ENCODE measurements at places on chromosomes 1 and 21.

GRCh38 chr1:210938416-210938925, 195.5 kb downstream of the KCNH1 start:
- no peak for DNase-seq

- no peak for DNase-seq
These were observed 10.0 kb downstream of the GDAP2 start for GRCh38 chr1:117919376-117919775.

DNA sequence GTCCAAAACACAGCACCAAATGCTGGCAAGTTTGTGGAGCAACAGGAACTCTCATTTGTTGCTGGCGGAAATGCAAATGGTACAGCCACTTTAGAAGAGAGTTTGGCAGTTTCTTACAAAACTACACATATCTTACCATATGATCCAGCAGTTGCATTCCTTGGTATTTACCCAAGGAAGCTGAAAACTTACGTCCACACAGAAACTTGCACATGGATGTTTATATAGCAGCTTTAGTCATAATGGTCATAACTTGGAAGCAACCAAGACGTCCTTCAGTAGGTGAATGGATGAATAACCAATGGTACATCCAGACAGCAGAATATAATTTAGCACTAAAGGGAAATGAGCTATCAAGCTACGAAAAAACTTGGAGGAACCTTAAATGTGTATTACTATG, 66.4 kb downstream of the MARK1 start:
- DNase-seq: no peak

GRCh38 chr21:41374177-41374712, 12.4 kb downstream of the MX2 start:
- DNase-seq: no peak

DNA sequence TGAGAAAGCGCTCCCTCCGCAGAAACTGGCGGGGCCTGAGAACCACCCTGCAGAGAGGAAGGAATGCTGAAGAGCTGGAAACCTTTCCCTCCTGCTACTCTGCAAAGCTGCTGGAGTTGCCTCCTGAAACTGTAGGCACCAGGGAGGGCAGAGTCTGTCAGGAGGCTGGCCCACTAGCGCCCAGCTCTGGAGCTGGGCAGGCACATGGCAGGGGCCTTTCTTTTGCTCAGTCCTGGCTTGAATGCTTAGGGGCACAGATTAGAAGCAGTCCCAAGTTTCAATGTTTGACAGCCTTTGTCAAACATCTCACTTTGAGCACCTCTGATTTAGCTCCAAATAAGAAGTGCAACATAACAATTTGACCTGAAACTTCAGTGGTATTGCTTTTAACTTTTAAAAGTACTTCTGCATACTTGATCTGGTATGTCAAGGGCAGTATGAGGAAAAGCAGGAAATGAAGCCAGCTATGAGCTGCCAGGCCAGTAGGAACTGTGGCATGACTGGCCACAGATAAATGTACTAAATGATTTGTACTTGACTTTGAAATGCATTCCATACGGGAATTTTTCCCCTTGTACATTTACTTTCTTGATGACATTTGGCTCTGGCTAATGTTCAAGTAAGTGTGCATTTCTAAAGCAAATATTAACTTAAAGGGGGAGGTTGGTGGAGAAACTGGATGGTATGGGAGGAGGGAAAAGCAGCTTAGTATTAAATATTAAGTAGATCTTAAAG, 7.2 kb downstream of the C1orf116 start:
- no peak for DNase-seq

GRCh38 chr1:40232444-40232843, 15.3 kb upstream of the TMCO2 start:
- DNase-seq: no peak

DNA sequence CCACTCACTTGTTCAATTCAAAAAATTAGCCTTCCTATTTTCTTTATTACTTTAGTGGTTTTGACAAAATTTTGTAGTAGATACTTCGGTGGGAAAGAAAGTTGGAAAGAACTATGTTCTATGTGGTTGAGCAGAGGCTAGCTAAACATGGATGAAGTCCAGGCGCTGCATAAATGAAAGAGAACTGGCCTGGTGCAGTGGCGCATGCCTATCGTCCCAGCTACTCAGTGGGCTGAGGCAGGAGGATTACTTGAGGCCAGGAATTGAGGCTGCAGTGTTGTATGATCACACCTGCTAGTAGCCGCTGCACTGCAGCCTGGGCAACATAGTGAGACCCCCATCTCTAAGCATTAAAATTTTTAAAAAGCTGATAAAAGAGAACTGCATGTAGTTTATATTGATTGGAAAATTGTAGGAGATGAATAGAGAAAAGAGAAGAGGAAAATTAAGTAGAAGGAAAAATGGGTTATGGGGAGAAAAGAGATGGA, 21.0 kb downstream of the IFNAR1 start:
- DNase-seq: no peak

DNA sequence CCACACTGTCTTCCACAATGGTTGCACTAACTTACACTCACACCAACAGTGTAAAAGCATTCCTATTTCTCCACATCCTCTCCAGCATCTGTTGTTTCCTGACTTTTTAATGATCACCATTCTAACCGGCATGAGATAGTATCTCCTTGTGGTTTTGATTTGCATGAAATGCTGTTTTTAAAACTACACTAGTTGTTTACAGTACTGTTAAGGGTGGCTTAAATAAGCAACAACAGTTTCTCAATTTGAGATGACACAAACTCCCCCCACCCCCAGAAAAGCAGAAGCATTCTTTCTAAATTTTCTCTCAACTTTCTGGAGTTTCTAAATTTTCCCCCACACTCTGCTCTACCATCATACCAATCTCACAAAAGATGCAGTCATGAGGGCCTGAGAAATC, 7.1 kb upstream of the SLAMF7 start:
- no peak for DNase-seq

- DNase-seq: no peak
These were observed 206.5 kb downstream of the RWDD3 start for GRCh38 chr1:95440511-95440910.

DNA sequence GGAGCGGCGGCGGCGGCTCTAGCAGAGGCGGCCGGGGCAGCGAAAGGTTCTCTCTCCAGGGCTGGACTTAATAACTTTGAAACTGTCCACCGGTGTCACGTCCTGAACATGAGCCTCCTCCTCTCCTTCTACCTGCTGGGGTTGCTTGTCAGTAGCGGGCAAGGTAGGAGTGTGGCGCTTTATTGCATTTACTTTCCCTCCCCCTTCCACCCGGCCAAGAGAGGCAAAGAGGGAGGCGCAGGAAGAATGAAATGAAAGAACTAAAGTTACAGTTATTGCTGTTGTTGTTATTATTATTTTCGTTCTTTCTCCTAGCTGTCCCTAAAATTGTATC, 214 bp downstream of the NCAM2 start:
- DNase-seq: no peak

- DNase-seq: peak; percentile 20
These were observed 27.5 kb downstream of the TRIM45 start for GRCh38 chr1:117093870-117094621.

- no peak for DNase-seq
These were observed 26.4 kb downstream of the HSPG2 start for GRCh38 chr1:21910558-21911204.

DNA sequence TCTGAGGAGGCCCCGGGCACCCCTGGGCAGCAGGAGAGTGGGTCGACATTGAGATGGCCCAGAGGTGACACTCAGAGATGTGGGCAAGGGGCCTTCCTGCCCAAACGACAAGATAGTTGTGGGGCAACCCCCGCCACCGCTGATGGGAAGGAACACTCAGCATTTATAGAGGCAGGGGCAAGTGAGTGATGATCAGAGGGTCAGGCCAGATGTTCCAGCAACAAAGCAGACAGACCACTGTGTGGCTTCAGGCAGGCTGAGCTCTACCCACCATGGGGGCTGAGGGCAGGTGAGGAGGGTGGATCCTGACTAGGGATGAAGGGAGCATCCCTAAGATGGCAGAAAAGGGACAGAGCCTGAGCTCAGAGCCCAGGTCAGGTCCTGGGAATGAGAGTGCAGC, 362.7 kb downstream of the PTPRU start:
- no peak for DNase-seq

GRCh38 chr1:233598891-233599541, 14.9 kb upstream of the KCNK1 start:
- no peak for DNase-seq

DNA sequence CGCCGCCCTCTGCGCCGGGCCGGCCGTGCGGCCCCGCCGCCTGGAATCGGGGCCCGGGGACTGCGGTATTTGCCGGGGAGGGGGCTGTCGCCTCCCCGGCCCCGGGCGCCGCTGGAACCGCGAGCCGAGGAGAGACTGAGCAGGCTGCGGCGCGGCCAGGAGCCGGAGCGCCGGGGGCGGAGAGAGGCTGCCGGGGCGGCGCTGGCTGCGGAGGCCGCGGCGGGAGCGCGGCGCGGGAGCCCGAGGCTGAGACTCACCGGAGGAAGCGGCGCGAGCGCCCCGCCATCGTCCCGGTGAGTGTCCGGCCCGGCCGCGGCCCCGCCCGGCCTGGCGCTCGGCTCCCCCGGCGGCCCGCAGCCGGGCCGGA, 746 bp downstream of the DYRK1A start:
- DNase-seq: no peak

DNA sequence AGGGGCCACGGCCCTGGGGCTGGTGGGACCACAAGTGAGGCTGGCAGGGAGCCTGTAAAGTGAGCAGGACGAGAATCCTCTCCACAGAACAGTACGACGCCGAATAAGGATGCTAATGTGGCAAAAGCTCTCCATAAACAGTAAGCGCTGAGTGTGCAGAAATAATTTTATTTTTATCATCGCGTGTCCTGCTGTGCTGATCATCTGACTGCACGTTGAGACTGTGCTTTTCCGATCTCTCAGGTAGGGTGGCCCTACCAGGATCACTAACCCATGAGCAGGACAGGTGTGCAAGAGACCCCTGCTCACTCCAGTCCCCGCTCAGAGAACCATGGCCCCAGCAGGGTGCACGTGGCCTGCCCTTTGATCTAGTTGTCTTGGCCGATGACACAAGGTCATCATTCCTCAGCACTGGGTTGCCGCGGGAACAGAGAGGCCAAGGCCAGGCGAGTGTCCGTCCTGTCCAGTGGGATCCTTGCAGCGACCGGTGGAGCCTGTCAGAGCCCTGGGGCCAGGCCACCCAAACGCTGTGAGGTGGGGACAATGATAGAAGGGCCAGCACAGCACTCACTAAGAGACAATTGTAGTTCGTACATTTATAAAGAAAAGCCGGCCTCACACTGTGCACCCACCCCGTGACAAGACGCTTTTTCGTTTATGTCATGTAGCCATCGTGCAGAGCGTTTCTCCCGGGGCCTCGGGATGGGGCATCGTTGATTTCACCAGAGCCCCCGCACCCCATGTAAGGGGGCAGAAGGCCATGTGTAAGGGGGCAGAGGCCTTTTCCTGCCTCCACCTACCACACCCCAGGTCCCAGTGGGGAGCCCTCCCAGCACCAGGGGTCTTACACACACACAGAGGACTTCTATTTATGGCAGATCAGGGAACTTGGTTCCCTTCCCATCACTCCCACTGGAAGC, 52.7 kb upstream of the ADARB1 start:
- no peak for DNase-seq

- DNase-seq: no peak
These were observed 58.7 kb downstream of the TRABD2B start for GRCh38 chr1:47938520-47938919.

DNA sequence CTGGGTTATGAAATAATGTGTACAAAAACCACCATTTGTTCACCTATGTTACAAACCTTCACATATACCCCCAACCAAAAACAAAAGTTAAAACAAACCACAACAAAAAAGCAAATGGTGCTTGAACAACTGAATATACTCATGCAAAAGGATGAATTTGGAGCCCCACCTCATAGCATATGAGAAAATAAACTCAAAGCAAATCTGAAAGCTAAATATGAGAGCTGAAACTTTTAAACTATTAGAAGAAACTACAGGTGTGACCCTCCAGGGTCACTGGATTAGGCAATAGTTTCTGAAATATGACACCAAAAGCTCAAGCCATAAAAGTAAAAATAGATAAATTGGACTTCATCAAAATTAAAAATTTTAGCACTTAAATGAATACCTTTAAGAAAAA, 215.5 kb upstream of the CHRM3 start:
- DNase-seq: no peak

DNA sequence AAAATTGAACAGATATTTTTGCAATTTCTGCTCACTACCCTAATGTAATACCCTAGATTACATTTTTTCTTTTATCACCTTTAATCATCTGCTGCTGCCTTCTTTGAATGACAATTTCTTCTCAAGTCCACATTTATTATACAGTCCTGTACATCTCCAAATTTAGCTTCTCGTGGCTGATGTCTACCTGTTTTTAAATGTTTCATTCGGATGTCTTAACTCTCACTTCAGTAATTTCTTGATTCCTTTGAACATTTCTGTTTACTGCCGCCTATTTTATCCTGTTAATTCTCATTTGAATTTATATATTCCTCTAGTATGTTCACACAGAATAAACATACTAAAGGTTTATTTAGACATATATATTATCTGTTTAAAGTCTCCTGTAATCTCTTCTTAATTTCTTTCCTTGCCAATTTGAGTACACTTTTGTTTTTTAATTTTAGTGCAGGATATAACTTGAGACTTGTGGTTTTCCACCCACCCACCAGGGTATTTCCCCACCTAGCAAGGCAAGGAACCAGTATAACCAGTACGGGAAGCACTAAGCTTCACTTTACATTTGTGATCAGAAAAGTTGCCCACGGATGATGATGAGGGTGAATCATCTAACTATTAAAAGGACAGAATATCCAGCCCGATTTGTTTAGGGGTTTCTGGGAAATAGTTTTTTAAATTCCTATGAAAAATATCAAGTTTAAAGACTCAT, 12.7 kb downstream of the INSL5 start:
- no peak for DNase-seq

DNA sequence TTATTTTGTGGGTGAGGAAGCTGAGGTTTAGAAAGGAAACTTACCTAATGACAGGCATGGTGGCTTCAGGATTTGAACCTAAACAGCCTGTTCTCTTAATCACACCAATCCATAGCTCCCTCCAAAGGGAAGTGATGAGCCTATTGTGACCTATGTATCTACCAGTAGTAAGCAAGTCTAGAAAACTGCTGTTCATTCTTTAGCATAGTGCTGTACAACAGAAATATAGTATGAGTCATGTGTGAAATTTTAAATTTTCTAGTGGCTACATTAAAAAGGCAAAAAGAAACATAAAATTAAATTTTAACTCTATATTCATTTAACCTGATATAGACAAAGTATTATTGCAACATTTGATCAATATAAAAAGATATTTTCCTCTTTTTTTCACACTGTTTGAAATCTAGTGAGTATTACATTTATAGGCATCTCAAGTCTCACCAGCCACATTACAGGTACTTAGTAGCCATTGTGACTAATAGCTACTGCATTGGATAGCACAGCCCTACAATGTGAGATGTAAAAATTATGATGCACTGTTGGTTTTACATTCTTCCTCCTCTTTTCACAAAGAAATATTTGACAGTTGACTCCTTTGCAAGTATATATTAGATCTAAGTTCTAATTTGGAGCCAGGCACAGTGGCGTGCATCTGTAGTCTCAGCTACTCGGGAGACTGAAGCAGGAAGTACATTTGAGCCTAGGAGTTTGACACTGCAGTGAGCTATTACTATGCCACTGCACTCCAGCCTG, 16.6 kb downstream of the IPO9 start:
- no peak for DNase-seq

GRCh38 chr1:184882957-184883815, 91.1 kb downstream of the NIBAN1 start:
- no peak for DNase-seq

Data from COR-L47 (cell line).